Inflammatory macrophage treated with lipopolysaccharide for 1 hour (primary cell): ENCODE measurements at places on chromosomes 11 and 22.

GRCh38 chr11:119684361-119685110, 44.5 kb downstream of the NECTIN1 start:
- no peak for DNase-seq

DNA sequence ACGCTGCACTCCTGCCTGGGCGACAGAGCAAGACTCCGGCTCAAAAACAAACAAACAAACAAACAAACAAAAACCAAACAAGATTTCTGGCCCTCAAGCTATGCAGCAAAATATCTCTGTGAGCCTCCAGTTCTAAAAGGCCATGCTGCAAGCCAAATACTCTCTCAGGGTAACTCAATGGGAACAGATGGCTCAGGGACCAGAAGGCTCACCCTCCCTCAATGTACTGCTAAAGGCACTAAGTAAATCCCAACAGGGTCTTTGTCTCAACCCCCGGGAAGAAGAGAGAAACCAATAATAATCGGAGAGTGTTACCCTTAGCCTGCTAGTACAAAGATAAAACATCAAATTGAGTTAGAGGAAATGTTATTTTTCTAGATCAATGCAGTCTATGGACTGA, 119.7 kb upstream of the ZC3H12C start:
- DNase-seq, result no peak

DNA sequence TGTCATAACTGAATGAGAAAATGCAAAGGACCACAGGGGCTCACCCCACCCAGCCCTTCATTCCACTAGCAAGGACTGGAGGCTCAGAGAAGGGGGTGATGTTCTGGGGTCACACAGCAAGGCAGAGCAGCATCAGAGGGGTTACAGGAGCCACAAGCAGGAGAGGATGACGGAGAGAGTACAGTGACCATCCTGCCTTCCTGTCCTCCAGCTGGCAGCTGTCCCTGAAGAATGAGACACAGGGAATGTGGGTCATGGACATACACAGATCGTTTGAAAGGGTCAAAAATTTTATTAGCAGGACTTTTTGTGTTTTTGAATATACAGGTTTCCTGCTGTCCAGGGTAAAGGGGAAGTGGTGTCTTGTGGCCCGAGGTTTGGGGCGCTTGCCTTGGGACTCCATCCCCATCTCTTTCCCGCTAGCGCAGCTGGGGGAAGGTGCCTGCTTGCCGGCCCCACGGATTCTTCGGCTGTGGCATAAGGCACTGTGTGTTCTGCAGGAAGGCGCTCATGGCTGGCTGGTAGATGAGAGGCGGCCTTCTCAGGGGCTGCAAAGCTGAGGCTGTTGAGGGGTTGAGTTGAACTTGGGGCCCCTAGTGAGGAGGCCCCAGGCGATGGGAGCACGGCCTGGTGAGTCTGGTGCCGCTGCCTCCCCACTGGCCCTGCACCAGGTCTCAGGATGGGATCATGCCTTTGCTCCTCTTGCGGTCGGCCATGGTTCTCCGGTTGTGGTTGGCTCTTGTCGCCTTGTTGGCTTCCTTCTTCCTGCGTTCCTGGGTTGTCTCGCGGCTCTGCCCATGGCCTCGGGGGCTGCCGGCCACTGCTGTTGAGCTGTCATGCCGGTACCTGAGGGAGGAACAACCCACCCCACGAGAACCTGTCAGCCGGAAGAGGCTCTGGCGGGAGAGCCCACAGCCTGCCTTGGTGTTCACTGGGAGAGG, 21.4 kb downstream of the UQCR10 start:
- no peak for DNase-seq

DNA sequence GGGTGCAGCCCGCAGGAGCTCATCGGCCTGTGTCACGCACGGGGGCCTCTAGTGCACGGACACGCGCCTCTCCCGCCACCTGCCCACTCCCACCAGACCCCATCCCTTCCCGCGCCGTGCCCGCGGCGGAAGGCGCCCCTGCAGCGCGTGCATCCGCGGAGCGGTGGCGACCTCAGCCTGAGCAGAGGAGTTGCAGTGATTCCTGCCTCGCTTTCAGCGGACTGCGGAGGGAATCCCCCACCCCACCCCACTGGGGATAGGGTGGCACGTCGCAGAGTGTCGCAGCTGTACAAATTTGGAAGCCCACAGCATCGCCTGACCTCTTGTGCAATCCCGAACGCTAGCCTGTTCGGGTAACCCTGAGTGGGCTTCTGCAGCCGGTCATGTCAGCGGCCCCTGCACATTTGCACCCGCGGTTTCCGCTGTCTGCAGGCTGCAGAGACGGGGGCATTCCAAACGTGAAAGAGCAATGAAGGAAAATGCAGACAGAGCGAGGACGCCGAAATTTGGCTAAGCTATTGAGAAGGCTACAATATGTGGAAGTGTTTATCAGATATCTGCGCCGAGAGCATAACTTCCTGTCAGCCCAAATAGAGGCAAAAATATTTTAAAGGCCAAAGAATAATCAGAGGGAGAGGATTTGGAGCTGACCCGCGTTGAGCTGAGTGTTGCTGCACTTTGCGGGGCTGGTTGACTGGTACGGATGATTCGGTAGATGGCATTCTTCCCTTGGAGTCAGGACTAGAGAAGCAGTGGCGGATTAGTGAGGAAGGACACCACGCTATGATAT, 617 bp upstream of the ARHGAP20 start:
- DNase-seq, result peak; percentile 48

GRCh38 chr22:38441620-38442287, 13.2 kb downstream of the KCNJ4 start:
- no peak for DNase-seq

DNA sequence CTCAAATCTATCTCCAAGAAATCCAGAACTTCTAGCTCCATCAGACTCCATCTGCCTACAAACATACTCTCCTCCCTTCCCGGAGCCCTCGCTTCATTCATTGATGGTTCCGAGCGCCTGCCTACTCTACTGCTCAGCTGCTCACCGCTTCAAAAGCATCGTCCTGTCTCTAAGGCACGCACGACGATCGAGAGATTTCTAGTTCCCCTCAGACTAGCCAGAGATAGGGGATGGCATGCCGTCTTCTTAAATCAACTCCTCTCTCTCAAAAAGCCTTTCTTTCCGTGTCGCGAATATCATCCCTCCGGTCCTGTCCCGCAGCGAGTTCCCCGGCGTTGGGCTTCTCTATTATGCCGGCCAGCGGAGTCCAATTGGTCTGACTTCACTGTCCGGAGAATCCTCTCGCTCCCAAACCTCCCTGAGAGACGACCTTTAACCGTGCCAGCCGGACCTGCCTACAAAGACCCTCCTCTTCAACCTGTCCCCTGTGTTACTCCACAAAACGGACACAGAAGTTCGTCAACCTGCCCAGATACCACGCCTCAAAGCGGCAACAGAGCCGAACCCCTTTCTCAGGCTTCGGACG, 592 bp downstream of the EEF1G start:
- peak; percentile 20 for DNase-seq

- DNase-seq, result no peak
These were observed 897.7 kb downstream of the KCNA4 start for GRCh38 chr11:29119116-29119515.

GRCh38 chr11:69155302-69156234, at the start of gene SMIM38:
Gene SMIM38 (plus strand): TSS chr11:69155935. CDS start chr11:69157847, 1,912 bp downstream.
- DNase-seq, result no peak

DNA sequence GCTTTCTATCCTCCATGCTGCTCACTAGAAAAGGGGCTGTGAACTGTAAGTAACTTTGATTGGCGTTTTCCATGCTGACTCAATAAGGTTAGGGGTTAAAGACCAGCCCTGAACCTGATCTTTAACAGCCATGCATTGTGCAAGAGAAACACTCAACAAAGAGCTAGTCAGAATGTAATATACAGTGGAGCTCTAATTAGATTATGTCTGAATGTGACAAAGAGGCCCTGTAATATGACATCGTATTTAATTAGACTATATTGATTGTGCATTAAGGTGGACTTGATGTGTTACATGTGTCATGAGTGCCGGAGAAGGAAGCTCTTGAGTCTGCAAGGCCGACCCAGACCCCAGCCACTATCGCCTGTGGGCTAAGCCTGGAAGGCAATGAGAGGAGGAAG, 70.5 kb downstream of the PKNOX2 start:
- no peak for DNase-seq

DNA sequence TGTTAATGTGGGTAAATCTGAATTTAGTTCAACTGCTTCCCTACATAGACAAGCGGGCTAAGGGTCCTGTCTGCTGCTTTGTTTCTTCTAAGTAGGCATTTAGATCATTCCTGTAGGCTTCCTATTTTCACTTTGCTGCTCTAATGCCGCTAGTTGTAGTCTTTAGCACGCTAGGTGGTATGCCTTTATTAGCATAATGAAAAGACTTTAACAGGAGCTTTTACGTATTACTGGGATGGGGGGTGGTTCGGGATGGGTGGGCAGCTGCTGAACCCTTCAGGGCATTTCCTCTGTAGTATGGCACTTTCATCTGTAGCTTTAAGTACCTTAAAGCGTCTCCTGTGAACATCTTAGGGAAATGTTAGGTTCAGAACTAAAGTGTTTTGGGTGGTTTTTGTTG, 85.3 kb downstream of the GGT1 start:
- no peak for DNase-seq
